Keratinocyte (primary cell): ENCODE measurements at places on chromosomes 11 and 22.

GRCh38 chr11:100876815-100877520 lies 189.9 kb downstream of the ARHGAP42 start:
- no peak for DNase-seq

- DNase-seq, result no peak
Measured at GRCh38 chr11:123822032-123822431, 15.9 kb upstream of the OR6M1 start.

GRCh38 chr11:13271060-13271693 lies 6.4 kb upstream of the BMAL1 start:
- no peak for DNase-seq

DNA sequence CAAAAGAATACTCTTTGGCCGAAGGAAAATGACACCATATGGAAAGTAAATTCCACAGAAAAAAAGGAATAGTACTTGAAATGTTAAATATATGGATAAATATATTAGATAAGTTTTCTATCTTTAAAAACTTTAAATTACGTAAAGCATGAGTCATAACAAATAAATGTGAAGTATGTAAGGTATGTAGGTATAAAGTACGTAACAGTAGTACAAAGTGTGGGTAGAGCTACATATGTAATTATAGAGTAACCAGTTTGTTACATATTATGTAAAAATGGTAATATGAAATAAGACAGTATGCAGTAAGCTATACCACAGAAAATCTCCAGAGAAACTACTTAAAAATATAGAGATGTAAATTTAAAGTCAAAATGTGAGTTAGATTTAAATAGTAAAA lies 582.3 kb upstream of the CHORDC1 start:
- DNase-seq, result peak; percentile 26

DNA sequence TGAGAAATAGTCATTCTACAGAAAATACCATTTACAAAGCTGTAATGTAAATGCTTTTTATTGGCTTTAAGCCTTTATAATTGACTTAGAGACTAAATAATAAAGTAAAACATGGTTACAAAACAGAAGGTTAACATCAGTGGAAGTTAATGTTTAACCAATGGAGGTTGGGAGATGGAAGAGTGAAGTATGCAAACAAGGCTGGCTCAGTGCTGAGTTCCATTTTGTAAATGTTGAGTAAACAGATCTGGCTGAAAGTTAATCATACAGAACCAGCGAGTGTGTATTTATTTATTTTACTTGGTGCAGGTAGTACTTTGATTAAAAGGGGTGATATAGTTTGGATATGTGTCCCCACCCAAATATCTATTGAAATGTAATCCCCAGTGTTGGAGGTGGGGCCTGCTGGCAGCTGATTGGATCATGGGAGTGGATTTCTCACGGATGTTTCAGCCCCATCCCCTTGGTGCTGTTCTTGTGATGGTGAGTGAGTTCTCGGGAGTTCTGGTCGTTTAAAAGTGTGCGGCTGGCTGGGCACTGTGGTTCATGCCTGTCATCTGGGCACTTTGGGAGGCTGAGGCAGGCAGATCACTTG lies 827.4 kb downstream of the OPCML start:
- DNase-seq, result no peak
